ENCODE measurements at places on chromosomes 16 and 17.

DNA sequence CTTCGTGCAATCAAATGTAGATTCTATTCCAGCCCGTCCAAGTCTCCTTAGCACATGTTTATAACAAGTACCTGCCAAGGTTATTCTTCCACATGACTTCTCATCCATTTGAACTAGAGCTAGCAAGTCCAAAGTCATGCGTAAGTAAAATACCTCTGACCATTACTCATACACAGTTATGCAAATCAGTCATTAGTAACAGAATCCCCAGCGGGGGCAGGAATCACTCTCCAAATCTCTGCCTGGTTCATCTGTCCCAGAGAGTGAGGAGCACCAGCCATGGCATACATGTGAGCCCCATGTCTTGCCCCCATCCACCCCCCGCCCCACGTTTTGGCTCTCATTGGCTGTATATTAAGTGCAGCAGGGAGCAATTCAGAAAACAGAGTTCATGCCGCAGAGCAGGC is 27.7 kb downstream of the SRL start:
- no peak for DNase-seq

DNA sequence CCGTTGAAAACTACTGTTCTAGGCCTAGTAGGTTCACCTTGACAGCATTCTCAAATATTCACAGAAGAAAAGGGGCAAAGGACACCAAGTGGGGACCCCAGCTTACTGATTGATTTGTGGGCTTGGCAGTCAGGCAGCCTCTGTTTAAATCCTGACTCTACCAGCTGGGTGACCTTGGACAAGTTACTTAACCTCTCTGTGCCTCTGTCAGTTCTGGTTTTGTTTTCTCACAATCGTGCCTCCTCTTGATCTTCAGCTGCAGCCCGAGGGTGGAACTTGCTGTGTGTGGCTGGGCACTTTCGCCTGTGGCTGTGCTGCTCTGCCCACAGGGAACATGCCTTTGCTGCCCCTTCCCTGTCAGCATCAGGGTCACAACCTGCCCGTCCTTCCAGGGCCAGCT is 17.8 kb downstream of the RAP1GAP2 start:
- no peak for DNase-seq

DNA sequence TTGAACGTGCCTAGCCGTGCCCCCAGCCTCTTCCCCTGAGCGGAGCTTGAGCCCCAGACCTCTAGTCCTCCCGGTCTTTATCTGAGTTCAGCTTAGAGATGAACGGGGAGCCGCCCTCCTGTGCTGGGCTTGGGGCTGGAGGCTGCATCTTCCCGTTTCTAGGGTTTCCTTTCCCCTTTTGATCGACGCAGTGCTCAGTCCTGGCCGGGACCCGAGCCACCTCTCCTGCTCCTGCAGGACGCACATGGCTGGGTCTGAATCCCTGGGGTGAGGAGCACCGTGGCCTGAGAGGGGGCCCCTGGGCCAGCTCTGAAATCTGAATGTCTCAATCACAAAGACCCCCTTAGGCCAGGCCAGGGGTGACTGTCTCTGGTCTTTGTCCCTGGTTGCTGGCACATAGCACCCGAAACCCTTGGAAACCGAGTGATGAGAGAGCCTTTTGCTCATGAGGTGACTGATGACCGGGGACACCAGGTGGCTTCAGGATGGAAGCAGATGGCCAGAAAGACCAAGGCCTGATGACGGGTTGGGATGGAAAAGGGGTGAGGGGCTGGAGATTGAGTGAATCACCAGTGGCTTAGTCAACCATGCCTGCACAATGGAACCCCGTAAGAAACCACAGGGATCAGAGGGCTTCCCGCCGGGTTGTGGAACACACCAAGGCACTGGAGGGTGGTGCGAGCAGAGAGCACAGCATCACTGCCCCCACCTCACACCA is 724 bp downstream of the GAA start:
- DNase-seq = no peak

DNA sequence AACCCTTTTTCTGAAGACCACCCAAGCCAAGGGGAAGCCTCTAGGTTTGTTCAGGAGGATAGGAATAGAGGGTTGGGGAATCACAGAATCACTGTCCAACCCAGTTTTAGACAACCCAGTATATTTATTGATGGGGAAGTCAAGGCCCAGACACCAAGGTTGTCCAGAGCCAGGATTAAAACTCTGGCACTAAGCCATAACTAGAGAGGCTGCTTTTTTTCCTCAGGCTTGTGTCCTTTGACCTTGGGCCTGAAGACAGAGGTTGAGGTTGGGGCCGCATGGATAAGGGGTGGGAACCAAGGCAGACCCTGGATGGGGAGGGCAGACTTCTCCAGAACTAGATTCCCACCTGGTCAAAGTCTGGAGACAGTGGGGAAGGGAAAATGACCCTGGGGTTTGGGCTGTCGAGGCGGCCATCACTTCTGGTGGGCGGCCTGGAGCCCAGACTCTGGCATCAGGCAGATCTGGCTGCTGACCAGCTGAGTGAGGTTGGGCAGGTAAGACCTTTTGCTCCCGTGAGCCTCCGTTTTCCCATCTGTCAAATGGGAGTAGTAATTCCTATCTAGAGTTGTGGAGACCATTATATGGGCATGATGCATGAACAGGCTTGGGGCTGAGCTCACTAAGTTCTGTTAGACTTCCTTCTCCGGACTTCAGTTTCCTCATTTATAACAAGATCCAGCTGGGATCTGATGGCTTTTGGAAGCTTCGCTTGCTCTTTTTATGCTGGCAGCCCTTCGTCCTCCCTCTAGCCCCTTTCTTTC is 17.9 kb downstream of the IGFBP4 start:
- DNase-seq = no peak

GRCh38 chr16:75380870-75381269 is 52.4 kb downstream of the CFDP1 start:
- no peak for DNase-seq

- no peak for DNase-seq
These were observed 31.8 kb upstream of the PRM1 start for GRCh38 chr16:11312718-11313492.

GRCh38 chr16:56389554-56389953 is 35.8 kb downstream of the AMFR start:
- DNase-seq = no peak

DNA sequence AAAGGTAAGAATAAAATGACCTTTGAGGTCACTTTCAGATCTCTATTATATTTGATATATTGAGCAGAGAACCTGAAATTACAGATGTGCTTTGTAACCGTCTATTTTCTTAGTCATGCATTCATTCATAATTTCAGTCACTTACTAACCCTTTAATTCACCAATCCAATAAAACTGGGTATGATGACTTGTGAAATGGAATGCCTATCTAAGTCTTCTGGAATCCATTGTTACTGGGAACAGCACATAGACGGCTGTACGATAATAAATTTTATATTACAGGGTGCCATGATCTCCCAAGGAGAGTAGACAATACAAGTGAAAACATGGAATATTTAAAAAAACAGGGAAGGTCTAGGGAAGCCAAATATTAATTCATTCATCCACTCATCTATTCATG is 22.9 kb downstream of the CDH11 start:
- no peak for DNase-seq

DNA sequence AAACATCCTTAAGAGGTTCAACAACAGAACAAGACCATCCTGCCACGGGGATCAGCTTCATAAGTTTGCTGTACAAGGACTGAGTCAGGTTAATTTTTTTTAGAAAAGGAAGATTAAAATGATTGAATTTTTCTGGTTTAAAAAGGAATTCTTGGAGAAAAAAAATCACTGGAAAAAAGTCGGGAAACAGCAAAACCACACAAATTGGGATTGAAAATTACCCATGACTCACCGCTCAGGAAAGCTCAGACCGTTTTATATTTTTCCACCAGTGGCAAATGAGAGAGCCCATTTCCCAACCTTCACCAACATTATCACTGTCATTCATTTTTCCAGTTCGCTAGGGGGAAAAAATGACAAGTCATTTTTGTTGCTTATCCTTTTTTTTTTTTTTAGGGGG is 46.6 kb downstream of the MRM3 start:
- DNase-seq = no peak

GRCh38 chr16:14374451-14375131 is 255.5 kb downstream of the PARN start:
- DNase-seq = no peak

- no peak for DNase-seq
These were observed 364.3 kb upstream of the TOM1L1 start for GRCh38 chr17:54536306-54536705.

DNA sequence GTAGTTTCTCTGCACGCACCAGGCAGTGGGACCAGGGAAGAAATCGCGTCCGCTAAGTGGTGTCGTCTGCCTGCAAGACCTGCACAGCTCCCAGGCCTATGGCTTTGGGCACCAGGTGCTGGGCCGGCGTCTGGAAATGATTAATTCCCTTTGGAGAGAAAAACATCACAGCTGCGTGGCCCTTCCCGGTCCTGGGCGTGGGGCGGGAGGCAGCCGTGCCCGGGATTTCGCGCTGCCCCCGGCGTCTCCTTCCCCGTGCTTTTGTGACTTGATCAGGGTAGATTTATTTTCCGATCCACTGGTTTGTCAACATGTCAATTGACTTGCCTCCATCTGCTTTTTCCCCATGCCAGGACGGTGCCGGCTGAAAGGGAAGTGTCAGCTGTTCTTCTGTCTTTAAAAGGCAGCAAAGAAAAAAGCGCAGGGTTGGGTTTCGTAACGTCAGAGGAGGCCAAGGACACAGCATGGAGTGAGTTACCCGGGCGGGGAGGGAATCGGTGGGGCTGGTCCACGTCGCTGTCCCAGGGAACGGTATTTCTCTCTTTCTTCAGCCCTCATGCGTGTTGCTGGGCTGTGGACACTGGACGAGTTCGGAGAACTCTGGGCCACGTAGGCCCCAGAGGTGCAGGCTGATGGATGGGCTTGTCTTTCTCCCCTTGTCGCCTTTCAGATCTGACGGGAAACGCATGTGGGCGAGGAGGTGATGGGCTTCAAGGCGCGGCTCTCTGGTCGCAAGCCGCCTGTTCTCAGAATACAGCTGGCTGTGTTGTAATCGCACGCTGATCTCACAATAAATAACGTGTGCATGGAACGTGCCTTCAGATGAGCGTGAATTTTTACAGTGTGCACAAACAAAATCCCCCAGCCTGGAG is 188.1 kb upstream of the ZNF469 start:
- no peak for DNase-seq

DNA sequence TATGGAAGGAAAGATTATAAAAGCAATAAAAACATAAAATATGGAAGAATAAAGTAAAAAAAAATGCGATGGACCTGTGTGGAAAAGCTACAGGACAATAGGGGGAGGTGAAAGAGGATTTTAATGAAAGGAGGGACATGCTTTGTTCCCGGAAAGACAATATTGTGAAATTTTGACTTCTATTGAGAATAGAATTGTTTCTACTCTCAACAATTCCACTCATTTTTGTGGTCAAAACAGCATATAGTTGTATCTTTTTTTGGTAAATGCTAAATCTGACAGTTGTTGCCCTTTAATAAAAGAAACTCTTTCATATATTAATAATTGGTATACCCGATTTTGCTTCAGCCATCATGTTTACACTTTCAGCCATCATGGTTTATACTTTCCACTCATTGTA is 22.9 kb upstream of the APPBP2 start:
- DNase-seq = no peak

DNA sequence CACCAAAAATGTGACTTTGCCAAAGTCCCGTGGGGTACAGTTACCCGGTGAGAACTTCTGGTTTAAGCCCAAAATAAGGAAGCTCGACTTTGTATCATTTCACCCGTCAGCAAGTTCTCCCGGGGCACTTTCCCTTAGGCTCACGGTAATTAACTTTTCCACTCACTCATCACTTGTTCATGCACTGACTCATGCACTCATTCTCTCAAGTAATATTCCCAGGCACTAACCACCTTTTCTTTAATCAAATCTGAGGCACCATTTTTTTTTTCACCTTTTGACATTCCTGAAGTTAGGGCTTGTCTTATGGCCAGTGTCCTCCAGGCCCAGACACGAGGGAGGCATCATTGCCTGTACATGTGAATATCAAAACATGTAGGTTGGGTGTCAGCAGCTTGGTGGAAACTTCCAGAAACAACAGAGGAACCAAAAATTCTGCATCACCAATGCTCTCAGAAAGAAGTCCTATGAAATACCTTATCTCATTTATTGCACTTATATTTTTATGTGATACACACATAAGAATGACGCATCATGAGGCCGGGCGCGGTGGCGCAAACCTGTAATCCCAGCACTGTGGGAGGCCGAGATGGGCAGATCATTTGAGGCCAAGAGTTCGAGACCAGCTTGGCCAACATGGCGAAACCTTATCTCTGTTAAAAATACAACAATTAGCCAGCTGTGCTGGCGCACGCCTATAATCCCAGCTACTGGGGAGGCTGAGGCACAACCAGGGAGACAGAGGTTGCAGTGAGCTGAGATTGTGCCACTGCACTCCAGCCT is 36.1 kb upstream of the ATP2C2 start:
- no peak for DNase-seq

DNA sequence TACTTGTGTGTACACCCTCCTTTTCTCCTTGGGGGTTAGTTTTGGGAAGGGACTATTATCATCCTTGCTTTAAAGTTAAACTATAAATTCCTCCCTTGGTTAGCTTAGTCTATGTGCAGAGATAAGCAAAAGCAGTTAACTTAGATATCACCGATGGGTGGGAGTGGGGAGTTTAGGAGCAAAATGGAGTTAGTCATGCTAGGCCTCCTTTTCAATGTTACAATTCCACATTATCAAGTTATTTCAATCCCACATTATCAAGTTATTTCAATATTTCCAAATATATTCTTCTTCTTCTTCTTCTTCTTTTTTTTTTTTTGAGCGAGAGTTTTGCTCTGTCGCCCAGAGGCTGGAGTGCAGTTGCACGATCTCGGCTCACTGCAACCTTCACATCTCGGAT is 1.7 kb upstream of the BCAS3 start:
- no peak for DNase-seq

DNA sequence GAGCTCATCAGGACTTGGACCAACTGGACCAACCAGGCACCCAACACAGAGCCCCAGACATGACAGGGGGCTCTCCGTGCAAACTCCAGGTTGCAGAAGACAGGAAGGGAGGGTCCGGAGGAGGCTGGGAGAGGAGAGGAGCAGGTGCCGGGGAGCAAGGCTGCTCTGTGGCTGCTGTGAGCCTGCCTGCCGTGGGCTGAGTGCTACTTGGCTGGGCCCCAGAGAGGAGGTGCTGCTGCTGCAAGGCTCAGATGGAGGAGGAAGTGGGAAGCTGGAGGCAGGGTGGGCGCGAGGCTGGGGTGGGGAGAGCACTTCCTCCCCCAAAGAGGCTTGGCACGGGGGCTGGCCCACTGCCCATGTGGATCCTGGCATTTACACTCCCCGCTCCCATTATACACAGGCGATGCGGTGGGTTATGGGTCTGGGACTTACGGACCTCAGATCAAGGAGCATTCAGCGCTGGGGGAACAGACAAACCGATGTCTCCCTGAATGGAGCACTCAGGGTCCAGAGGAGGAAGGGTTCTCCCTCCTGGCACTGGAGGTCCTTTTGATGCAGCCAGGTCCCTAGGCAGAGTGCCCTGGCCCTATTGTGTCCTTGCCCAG is 15.9 kb downstream of the EPOP start:
- no peak for DNase-seq

GRCh38 chr17:75456417-75457046 is at the start of gene TMEM94:
Gene TMEM94 (plus strand): TSS chr17:75456635. CDS start chr17:75471906, 15,271 bp downstream.
- DNase-seq = peak; percentile 89

- no peak for DNase-seq
These were observed 98.2 kb downstream of the CYLD start for GRCh38 chr16:50839920-50840729.

GRCh38 chr16:75931043-75931442 is 204.8 kb upstream of the CPHXL start:
- DNase-seq = no peak

Data from effector CD4-positive, alpha-beta T cell (primary cell).